ENCODE measurements at places on chromosomes 4 and X.

DNA sequence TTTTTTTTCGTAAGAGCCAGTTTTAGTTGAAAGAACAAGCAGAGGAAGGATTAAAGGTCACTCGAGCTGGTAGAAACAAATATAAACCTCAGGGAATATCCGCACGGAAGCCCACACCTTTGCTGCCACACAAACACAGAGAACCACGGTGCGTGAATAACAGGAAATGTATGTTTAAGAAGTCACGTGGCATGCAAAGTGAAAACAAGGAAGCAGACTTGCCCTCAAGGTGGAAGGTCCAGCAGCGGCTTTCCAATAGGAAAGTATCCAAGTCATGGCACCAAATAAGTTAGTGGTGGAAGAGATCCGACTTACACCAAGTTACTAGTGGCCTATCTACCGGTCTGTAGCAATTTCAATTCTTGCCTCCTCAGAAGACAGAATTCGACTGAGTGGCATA lies 215.5 kb downstream of the HHIP start:
- no peak for DNase-seq

GRCh38 chrX:31190221-31190975 lies 118.6 kb upstream of the FTHL17 start:
- no peak for DNase-seq

DNA sequence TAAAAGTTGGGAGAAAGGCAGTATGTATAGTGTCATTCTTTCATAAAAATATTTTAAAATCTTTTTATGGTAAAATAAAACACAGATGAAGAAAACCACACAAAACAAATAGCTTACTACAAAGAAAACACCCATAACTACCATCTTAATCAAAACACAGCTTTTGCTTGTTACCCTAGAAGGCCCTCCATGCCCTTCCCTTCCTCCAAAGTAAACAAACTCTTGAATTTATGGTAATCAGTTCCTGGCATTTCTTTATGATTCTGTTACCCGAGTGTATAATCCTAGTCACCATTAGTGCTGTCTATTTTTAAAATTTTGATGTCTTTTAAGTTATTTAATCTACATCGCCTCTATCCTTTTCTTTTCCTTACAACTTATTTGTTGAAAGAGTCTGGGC lies 170.9 kb downstream of the APBB2 start:
- no peak for DNase-seq

GRCh38 chrX:138345801-138346200 lies 365.7 kb downstream of the FGF13 start:
- DNase-seq, result no peak

DNA sequence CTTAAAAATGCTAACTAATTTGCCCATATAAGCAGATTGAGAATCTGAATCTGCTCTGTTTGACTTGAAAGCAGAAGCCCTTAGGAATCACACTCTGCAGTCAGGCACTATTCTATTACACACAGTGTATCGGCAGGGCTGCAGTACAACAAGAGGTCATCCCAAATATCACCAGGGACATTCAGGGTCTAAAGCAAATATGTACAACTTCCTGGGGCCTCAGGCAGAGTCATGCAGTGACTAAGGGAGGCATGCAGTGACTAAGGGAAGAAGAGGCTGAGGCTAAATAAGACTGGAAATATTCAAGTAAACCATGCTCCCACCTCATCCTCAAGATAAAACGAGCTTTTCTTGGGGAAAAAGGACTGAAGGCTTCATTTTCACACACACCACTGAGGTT lies 20.9 kb downstream of the MAPK10 start:
- no peak for DNase-seq

DNA sequence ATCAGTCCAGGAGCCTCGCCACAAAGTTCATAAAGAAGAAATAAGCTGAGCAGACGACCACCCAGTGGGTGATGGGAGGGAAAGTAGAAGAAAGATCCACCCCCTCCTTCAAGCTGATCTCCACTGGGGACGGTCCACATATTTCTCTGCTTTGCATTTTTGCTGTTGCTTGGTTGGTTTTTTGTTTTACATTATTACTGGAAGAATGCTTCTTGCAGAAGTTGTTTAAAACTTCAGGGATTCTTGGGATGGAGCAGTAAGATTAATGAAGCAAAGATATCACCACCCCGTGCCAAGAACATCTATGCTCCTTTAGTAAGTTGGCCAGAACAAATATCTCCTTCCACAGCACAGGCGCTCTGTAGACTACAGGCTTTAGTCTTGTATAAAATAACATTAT lies 30.1 kb downstream of the LGI2 start:
- no peak for DNase-seq

DNA sequence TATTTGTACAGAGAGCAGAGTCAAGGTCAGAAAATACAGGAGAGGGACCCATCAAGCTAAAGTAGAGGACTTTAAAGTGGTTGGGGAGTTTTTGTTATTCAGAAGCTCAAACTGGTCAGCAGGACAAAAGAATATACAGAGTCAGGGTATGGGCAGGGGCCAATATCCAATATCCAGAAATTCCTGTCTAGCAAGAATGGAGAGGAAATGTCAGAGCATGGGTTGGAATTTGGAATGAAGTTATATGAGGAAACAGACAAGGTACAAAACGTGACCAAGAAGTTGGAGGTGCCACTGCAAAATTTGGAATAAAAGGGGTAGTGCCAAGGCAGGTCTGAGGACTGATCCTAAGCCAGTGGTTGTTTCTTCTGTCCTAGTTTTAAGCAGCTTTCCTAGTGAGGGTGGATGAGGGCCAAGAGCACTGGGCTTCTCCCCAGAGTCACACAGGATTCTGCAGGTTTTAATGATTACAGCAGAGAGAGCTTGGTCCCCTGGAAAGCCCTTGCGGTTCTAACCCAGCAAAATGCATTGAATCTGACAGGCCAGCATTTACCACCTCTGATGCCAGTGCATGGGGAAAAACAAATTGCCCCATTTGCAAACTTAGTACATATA lies 304.7 kb upstream of the FTHL17 start:
- DNase-seq, result no peak

GRCh38 chrX:126165721-126166461 lies at the start of gene DCAF12L2:
Gene DCAF12L2 (minus strand): TSS chrX:126166289. CDS start chrX:126165924, 365 bp downstream.
- no peak for DNase-seq

DNA sequence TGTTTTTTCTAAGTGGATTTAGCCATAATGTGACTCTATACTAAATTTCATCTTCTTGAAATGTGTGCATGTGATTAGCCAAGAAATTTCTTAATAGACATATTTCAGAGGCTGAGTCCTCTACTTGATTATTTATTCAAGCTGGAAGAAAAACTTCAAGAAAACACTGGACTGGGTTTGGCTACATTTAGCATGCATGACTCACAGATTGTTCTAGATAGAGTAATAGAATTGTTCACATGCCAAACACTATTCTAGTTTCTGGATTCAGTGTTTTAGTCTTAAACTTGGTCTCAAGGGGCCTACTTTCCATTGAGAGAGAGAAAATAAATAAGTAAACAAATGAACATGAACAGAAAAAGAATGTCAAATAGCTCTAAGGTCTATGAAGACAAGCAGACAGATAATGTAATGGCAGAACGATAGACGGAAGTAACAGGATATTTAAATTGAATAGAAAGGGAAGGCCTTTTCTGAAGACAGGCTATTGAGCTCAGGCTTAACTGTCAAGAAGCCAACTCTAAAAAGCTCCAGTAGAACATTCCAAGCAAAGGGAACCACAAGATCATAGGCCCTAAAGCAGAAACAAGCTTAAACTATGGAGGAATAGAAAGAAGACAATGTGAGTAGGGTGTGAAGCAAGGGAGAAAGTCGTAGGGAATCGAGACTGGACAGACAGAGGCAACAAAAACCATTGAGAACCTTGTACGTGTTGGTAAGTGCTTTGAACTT lies 104.6 kb downstream of the TMEM144 start:
- no peak for DNase-seq

- no peak for DNase-seq
These were observed 35.2 kb downstream of the TLR10 start for GRCh38 chr4:38747629-38748028.

DNA sequence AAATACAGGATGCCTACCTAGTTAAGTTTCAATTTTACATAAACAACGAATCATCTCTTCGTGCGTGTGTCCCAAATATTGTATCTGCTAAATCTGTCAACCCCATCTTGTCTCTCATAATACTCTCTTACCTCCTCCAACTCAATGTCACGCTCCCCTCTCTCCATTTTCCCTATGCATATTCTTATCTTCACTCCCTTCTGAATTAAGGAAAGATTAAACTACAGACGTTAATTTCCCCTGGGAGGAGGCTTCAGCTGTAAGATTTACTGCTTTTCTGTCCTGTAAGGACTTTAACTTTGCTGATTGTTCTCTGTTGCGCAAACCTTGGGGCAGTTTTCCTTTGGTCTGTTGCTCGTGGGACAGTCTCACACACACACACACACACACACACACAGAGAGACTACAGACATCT lies 455 bp upstream of the ABCB7 start:
- DNase-seq, result no peak

DNA sequence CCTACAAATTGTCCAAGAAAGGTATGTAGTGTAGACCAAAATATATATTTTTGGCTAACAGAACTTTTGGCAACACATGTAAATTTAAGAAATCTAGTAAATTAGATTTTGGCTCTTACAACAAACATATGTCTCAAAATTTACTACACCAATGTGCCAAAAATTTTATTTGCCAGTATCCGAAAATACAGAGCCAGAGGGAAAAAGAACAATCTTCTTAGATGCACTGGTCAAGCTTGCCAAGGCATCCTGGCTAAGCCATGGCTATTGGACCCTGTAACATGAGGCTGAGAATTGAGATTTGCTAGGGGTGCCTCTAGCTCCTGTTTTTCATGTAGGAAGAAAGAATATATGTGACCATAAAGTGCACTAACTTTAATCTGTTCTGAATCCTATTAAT lies 91.8 kb downstream of the GABRG1 start:
- no peak for DNase-seq

DNA sequence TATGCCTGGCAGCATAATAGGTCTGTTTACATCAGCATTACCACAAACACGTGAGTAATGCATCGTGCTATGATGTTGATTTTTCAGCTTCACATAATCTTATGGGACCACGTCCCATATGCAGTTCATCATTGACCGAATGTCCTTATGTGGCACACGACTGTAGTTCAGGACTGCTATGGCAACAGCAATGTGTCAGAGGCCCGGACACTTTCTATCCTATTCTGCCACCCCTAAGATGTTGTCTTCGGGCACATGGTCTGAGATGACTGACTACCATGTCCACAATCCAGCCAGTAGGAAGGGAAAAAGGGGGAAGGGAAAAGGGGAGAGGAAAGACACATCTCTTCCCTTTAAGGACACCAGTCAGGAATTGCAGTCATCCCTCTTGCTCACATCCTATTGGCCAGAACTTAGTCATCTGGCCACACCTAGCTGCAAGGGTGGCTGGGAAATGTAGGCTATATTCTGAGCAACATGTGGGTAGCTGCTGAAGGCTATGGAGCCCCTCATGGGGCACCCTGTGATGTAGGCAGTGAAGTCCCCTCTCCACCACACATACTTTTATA lies 196.0 kb upstream of the RBPJ start:
- no peak for DNase-seq

GRCh38 chr4:169361756-169362155 lies 91.0 kb upstream of the SH3RF1 start:
- no peak for DNase-seq

- no peak for DNase-seq
These were observed 72.4 kb upstream of the TBL1X start for GRCh38 chrX:9392445-9392844.

- DNase-seq, result no peak
These were observed 6.5 kb upstream of the CRMP1 start for GRCh38 chr4:5899396-5899795.

DNA sequence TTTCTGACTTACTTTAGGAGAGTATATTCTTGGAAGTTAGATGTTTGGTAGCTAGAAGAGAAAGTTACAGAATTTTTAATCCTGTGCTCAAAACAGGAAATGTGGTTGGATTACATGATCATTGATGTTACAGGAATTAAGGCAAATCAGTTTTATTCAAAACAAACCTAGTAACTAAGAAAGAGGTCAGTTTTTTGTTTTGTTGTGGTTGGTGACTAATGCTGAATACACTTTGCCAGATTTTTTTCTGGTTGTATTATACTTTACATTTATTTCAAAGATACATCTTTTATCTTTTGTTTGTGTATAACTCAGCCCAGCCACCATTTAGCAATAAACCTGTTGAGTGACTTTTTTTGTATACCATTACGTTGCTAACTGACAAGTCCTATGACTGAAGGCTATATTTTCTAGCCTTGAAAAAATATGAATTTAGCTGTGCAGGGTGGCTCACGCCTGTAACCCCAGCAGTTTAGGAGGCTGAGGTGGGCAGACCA lies 116.7 kb downstream of the KLHL8 start:
- no peak for DNase-seq

GRCh38 chrX:154332561-154332960 lies 37.0 kb downstream of the TKTL1 start:
- DNase-seq, result no peak

GRCh38 chr4:110357521-110357920 lies 118.4 kb upstream of the ENPEP start:
- DNase-seq, result no peak

- no peak for DNase-seq
These were observed 17.4 kb downstream of the RASL11B start for GRCh38 chr4:52879471-52879870.

DNA sequence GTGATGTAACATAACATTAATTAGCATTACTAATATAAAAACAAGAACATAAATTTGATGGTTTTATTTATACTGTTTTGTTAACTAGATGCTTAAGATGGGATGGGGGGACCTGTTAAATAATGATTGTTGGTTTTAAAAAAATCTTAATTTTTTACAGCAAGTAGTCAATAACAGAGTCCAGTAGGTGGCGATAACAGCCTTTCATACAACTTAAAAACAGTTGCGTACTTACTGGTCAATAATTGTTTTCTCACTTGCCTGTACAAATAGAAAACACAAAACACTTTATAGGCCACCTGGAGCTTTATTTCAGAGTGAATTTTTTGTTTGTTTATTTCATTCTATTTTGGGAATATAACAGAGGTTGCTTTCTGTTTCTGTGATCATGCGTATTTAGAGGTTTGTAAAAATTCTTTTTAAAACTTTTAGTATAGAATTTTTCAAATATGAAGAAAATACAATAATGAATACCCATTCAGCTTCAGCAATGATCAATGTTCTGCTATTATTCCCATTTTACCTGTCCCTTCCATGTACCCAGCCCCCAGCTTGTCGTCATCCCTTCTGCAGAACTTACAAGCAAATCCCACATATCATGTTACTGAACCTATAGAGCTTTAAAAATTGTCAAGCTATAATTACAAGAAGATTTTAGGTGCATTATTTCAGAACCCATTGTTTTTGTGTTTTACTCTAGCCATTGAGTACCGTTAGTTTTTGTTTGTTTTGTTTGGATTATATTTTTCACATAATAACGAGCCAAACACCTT lies 97.1 kb downstream of the MRPL1 start:
- no peak for DNase-seq

- DNase-seq, result no peak
These were observed 49.1 kb downstream of the PRKG2 start for GRCh38 chr4:81165861-81166430.

- no peak for DNase-seq
These were observed 23.4 kb upstream of the STPG2 start for GRCh38 chr4:98166731-98167041.

GRCh38 chrX:9619581-9619980 lies 146.1 kb downstream of the GPR143 start:
- DNase-seq, result no peak
